ENCODE measurements at places on chromosomes 5 and 9.

DNA sequence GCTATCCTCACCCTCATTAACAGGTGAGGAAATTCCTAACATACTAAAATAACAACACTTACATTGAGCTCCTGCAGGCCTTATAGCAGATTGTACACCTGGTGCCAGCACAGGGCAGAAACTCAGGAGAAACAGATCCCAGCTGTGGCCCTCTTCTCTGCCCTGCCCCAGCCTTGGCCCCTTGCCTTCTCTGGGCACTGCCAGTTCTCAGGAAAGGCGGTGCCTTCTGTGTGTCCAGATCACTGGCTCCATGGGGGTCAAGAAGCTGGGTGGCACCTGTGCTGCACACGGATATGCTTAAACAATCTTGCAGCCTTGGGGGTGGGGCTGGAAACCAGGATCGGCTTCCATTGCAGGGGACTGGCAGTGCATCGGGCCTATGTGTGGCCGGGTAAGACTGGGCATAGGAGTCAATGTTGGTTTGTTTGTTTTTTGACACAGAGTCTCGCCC lies 19.3 kb downstream of the KYAT1 start:
- no peak for DNase-seq

GRCh38 chr5:128081111-128081851 lies 2.3 kb upstream of the SLC12A2 start:
- no peak for DNase-seq

GRCh38 chr9:99850736-99851499 lies 29.2 kb downstream of the NR4A3 start:
- DNase-seq: no peak

GRCh38 chr5:91307048-91307447 lies 76.1 kb downstream of the ARRDC3 start:
- no peak for DNase-seq

- no peak for DNase-seq
These were observed 231.8 kb downstream of the DRD1 start for GRCh38 chr5:175211956-175212756.

DNA sequence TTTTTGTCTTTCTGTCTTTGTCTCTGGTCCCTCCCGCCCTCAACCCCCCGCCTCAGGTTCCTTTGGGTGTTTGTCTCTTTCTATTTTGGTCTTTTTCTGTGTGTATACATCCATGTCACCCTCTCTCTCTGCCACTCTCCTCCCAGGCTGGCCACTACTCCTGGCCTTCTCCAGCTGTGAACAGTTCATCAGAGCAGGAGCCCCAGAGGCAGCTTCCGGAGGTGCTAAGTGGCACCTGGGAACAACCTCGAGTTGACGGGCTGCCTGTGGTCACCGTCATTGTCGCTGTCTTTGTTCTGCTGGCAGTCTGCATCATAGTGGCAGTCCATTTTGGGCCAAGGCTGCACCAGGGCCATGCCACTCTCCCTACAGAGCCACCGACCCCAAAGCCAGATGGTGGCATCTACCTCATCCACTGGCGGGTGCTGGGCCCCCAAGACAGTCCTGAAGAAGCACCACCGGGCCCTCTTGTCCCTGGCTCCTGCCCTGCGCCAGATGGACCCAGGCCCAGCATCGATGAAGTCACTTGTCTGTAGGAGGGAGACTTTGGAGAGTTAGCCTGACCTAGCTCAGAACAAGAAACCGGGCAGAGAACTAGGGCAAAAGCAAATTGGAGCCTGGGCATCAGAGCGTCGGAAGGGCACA lies 1.7 kb downstream of the SMIM33 start:
- no peak for DNase-seq
